ENCODE measurements at places on chromosomes 3 and 15.
A peak's percentile ranks its signal among the peaks of the same experiment; 100 is the strongest.

DNA sequence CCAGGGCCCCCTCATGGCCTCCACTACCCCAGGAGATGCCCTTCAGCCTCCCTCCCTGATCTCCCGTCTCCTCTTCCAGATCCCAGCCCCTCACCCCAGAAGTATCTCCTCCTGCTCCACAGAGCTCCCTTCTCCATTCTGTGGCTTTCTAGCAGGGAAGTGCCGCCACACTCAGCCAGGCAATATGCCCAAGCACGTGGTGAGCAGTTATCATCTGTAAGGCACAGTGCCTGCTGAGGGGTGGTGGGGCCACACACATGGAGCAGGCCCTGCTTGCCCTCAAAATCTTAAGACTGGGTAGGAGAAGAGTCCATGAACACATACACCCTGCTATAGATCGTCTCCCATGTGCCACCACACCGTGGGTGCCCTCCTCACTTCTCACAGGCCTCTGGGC lies 2.4 kb upstream of the PHGR1 start:
- DNase-seq = no peak

GRCh38 chr15:25060996-25061620 lies 106.3 kb downstream of the SNRPN start:
- DNase-seq = no peak

DNA sequence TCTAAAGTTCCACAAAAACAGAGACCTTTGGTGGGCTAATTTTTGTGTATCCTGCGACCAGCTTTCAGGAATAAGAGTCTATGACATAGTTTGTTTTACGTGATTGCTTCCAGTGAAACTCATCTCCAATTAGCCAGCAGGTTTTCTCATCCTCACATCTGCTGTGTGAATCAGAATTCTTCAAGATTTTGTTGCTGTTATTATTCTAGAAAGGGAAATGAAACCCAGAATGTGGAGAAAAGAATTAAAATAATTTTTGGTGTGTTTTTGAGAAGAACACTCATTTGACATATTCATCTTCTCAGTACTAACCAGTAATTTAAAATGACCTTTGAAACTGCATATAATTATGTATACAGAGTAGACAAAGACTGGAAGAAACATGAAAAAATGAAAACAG lies 175.9 kb downstream of the USP13 start:
- no peak for DNase-seq

GRCh38 chr3:1792466-1792865 lies 306.2 kb upstream of the CNTN4 start:
- no peak for DNase-seq

DNA sequence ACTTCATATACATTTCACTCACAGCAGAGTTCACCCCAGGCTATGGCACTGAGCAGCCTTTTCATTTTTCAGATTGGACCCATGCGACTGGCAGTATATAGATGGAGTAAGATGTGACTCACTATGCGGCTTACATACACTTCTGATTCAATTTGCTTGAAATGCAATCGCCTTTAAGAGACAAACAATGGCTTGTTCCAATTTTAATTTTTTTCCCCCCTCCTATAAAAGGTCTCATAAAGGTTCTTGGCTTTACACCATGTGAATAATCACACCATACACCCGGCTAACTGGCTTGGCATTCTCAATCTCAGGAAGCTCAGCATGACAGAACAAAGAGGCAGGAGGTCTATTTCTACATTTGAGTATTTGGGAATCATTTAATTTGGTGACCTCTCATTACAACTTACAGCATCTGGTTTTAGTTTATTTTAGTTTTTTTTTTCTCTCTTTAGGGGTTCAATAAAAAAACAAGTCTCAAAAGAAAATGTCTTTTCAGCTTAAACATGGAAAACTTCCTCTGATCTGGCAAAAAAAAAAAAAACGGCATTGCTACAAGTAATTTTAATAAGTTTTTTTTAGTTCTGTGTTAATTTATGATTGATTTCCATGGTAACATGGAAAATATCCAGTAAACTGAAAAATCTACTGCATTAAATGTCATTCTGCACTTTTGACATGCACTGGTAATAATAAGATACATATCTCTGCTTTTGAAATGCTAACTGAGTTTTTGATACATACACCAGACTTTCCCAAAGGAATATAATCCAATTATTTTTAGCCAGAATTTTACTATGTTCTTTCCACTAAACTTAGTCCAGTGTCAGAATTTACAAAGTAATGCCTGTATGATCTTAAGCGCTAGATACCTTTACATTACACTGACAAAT lies 38.8 kb downstream of the GADL1 start:
- peak; percentile 92 for DNase-seq

GRCh38 chr3:132622148-132622547 lies 25.1 kb downstream of the ACKR4 start:
- DNase-seq = no peak

- peak; percentile 43 for DNase-seq
These were observed 653.2 kb downstream of the ROBO2 start for GRCh38 chr3:77693147-77693546.

GRCh38 chr15:47473832-47474231 lies 243.5 kb upstream of the SEMA6D start:
- no peak for DNase-seq

DNA sequence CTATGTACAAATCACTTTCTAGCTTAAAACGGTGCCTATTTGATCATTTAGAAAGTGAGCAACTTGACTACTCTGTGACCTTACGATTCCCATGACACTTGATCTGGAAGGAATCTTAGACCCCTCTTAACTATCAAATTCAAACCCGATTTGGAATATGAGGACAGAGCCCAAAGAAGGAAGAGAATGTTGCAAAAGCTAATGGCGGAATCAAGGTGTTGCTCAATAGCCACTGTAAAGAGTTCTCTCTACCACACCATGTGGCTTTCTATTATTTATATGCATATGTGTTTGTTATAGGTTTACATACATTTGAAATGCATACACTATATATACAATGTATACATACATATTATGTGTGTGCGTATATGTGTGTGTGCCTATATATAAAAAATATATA lies 39.9 kb downstream of the PYDC2 start:
- DNase-seq = no peak

DNA sequence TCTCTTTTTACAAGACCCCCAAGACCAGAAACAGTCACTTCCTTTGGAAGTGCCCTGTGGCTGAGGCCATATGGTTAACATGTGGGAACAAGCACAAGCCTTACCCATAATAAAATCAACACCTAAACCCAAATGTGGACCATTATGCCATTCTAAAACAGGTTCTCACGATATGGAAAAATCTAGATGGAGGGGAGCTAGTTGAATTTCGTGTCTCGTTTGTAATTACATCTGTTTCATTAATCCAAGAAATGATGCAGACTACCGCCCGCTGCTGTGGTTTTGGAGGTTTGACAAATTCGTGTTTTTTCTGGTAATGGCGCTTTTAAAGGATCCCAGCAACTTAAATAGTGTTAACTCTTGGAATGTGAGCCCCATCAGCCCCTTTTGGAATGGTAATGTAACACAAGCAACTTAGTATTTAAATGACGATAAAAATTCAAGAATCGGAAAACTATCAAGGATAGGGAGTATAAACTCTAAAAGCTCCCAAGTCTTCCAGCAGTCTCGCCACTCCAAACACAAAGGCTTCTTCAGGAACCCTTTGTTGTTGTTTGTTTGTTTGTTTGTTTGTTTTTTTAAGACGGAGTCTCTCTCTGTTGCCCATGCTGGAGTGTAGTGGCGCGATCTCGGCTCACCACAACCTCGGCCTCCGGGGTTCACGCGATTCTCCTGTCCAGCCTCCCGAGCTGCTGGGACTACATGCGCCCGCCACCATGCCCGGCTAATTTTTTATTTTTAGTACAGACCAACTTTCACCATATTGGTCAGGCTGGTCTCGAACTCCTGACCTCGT lies 1.1 kb downstream of the CNBP start:
- peak; percentile 45 for DNase-seq

- DNase-seq = no peak
These were observed 151.2 kb upstream of the UBE2E1 start for GRCh38 chr3:23654571-23654970.

DNA sequence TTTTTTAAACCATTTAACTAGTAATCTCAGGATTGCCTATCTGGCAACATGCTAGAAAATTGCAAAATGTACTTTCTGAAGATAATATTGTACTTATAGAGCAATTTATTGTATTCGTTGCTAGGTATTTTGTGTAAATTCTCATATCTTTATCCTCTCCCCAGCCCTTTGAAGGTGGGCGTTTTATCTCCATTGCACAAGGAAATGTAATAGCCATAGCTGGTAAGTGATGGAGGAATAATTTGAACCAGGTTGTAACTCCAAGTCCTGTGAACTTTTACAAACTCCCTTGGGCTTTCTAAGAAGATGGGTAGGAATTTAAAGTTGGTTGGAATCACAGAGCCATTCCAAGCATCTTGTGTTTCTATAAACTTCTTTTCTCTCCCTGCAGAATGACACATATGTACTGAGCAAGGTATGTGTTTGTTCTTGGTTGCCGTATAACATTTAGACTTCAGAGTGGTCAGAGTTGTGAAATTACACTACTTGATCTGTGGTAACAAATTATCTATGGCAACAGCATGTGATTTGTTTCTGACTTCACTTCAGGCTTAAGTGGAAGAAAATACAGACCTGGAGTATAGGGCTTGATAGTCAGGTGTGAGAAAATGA lies 170.9 kb downstream of the AKAP13 start:
- no peak for DNase-seq

- DNase-seq = no peak
These were observed 26.7 kb downstream of the PLD1 start for GRCh38 chr3:171783626-171784025.

- DNase-seq = no peak
These were observed 493.1 kb downstream of the FHIT start for GRCh38 chr3:60758171-60758570.

- peak; percentile 8 for DNase-seq
These were observed 5.9 kb upstream of the CALML4 start for GRCh38 chr15:68210821-68211655.

DNA sequence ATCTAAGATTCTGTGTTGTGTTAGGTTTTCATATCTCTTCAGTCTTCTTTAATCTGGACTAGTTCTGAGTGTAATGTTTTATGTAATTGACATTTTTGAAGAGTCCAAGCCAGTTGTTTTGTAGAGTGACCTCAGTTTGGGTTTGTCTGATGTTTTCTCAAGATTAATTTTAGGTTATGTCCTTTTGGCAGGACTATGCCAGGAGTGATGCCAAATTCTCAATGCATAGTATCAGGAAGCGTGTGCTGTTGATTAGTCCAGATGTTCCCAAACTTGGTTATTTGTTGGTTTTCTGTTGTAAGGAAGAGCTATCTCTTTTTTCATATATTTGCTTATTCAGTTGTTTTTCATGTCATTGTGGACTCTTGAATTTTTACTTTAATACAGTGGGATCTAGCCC lies 32.6 kb downstream of the NMD3 start:
- no peak for DNase-seq

- DNase-seq = no peak
These were observed 328.5 kb upstream of the TLE3 start for GRCh38 chr15:70426096-70426821.

- DNase-seq = no peak
These were observed 42.5 kb downstream of the GLB1 start for GRCh38 chr3:33054100-33055092.

GRCh38 chr3:40980467-40980866 lies 218.8 kb upstream of the CTNNB1 start:
- no peak for DNase-seq

DNA sequence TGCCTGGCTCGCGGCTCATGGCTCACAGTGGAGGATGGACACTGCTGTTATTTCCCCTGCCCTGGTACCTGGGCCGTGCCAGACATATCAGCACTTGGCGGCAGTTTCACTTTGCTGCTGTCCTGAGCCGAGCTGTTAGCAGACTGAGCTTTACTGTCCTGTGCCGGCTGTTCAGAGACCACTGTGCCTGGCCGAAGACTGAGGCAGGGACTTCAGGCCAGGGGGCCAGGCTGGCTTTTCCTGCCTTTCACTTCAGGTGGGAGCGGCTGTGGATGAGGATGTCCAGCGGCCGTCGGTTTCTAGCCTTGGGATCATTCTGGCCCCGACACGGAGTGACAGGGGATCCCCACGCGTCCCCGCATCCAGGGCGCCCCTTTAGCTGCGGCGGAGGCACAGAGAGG lies 1.1 kb downstream of the ATP10A start:
- no peak for DNase-seq

DNA sequence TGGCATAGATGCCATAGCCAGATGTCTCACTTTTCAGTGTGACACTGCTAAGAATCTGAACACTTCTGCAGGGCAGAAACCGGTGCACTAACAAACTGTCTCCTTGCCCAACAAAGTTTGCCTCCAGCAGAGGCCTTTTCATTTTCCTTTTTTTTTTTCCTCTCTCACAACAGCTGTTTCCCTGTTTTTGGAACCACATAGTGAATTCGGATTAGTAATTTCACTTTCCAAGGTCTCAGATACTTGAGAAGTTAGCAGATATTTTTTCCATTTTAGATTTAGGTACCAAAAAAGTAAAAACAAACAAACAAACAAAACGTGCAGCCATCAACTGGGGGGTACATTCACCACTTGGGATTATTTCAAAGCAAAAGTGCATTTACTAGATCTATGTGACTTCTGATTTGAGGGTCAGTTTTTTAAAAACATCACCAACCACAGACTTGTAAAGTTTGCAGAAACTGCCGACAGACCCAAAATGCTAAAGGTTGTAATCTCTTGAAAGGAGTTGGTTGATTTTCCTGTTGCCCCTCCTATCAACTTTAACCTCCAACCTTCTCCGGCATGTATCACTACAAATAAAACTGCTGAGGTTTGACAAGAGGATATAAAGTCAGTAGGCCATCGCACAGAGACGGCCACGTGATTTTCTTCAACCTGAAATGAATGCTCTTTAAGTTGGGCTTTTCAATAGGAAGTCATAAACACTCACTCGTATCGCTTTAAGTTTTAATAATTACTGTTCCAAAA lies 169.1 kb downstream of the CDIN1 start:
- no peak for DNase-seq

GRCh38 chr15:91921188-91921842 lies 67.8 kb downstream of the SLCO3A1 start:
- no peak for DNase-seq

GRCh38 chr3:123134671-123135070 lies 67.1 kb upstream of the SEC22A start:
- DNase-seq = no peak

GRCh38 chr15:68085052-68085451 lies 30.9 kb downstream of the PIAS1 start:
- no peak for DNase-seq

DNA sequence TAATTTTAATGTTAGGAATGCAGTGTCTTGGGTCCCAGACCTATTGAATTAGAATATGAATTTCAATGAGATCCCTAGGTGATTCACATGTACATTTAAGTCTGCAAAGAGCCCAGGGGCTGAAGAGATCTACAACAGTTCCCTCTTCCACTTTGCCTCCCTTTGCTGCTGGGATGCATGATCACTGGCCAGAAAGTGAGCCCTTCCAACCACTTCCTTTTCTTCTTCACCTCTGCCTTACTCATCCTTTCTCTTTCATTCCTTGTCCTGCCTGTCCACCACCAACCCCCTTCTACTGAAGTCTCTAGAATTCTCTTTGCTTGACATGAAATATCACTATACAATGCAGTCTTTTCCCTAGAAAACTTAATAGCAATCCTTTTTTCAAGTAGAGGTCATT lies 222.4 kb upstream of the LRIG1 start:
- no peak for DNase-seq

GRCh38 chr15:29860872-29861271 lies 38.6 kb upstream of the TJP1 start:
- DNase-seq = no peak

Measured in NCI-H2081 (cell line).